ENCODE measurements at places on chromosomes 13 and 19.

DNA sequence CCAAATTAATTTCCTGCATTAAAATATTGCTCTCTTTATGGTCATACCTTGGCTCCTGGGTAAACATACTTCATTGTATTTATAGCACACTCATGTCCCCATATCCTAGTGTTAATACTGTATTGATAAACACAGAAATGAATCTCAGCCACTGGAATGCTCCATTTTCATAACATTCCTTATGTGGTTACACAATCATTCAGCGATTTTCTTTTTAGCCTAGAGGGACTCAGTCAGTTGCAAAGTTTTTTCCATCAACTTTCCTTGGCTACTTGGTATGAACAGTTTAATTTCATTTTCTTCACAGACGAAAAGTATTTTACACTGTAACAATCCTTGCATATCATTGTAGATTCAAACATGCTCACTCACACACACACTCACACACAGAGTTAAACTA lies 471.5 kb downstream of the FGF14 start:
- DNase-seq = no peak

- no peak for DNase-seq
Measured at GRCh38 chr13:27449081-27449603, 1.2 kb downstream of the MTIF3 start.

- DNase-seq = no peak
Measured at GRCh38 chr19:50759886-50760285, 10.4 kb upstream of the GPR32 start.

- no peak for DNase-seq
Measured at GRCh38 chr13:60331249-60332012, 65.6 kb upstream of the TDRD3 start.

GRCh38 chr19:556611-557382 lies 12.9 kb downstream of the GZMM start:
- no peak for DNase-seq

DNA sequence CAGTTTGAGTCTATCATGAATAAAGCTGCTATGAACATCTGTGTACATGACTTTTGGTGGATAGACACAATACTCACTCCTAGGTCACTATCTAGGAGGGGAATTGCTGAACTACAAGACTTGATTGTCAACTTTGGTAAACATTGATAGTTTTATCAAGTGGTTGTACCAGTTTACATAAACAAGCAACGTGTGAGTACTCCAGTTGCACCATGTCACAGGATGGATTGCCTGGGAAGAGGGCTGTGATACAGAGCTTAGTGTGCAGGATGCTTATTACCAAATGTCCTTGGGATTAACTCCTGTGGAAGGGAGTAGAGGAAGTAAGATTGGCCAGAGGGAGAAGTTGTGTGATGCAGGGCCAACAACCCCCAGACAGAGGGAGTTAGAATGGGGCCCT lies 37.7 kb downstream of the RAP2A start:
- no peak for DNase-seq

DNA sequence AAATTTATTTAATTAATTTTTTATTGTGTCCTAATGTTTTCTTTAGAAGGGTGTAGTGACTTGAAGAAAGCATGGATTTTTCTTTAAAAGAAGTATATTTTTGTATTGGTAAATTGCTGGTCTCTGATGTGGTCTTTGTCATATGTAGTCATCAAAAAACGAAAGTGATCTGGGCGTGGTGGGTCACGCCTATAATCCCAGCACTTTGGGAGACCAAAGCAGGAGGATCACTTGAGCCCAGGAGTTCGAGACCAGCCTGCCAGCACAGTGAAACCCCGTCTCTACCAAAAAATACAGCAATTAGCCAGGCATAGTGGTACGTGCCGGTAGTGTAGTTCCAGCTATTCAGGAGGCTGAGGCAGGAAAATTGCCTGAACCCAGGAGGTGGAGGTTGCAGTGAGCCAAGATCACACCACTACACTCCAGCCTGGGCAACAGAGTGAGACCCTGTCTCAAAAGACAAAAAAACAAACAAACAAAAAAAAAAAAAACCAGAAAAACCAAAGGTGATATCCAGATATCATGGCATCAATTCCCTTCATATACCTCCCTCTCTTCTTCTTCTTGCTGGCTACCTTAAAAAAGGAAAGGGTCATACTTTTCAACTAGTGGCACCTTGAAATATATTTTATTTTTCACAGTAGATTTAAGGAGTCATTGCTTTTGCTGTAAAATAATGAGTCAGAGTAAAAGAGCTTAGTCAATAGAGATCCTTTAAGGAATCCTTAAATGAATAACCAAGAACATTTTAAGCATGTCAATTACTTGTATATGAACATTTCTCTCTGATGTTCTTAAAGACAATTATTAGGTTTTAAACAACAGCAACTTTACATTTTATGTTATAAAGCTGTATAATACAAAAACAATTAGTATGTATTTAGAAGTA lies 19.9 kb downstream of the KCTD4 start:
- no peak for DNase-seq

GRCh38 chr13:41061914-41062837 lies 867 bp downstream of the WBP4 start:
- DNase-seq = no peak

GRCh38 chr13:78875792-78876580 lies 217.0 kb upstream of the OBI1 start:
- no peak for DNase-seq

DNA sequence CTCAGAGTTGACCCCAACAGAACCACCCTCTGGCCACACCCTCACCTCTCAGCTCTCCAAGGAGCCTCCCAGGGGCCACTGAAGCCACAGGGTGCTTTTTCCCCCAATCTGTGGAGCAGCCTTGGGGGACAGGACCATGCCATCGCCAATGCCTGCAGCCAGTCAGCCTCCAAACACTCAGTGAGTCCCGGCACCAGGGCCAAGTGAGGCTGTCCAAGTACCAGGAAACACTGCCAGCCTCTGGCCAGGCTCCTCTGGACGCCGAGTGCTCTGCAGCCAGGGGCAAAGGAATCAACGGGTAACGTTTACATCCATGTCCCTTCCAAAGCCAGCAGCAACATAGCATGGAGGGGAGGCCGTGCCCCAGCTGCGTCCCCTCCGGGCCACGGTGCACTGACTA lies 9.5 kb upstream of the COMP start:
- no peak for DNase-seq

DNA sequence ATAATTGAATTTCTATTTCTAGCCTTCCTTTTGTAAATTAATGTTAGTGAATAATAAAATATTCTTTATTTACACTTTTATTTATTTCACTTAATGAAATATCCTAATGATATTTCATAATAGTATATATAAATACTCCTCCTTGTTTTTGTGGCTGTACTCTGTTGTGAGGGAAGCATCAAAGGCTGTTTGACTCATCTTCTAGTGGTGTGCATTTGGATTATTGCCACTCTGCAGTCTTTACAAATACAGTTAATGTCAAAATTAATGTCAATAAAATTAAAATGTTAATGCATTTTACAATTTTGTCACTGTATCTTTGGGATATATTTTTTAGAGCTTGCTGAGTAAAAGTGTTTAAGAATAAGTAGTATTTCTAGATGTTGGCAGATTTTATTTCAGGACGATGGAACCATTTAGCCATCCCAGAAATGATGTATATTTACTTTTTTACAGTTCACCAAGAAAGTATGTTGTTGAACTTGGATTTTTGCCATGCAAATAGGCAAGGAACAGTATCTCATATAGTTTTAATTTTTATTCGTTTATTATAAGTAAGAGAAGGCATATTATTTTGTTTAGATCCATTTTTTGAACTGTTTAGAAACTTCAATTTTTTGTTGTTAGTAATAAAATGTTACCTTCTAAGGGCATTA lies 281.2 kb upstream of the SLITRK6 start:
- DNase-seq = no peak

- no peak for DNase-seq
Measured at GRCh38 chr19:50430888-50431342, 1.8 kb upstream of the MYBPC2 start.

DNA sequence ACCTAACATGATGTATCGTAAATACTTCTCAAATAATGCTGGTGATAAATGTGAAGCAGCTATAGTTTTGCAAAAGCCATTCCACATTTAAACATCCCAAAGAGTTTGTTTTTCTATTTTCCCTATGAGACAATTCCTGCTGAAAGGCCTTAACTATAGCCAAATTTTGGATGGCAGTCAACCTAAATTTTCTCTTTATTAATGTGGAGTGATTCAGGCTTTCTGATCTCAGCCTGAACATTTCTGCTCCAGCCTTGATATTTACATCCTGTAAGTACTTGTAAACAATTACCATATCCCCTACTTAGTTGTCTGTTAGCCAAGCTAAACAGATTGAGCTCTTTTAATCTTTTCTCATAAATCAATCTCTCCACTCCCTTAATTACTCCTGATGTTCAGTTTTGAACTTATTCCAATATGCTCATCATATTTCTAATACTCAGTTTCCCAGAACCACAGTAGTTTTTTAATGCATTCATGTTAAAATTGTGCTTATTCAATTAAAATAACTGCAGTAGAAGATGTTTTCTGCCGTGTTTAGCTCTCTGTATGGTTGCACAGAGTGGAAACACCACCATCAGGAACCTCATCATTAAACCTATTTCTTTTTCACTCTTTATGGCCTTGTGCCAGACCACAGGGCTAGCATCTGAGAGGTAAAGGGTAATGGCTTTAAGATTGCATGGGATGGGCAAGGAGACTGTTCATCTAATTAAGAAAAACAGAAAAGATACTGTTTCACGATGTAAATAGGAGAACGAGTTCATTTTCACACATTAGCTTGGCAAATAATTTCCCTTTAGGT lies 1235.2 kb upstream of the SLC10A2 start:
- DNase-seq = no peak

DNA sequence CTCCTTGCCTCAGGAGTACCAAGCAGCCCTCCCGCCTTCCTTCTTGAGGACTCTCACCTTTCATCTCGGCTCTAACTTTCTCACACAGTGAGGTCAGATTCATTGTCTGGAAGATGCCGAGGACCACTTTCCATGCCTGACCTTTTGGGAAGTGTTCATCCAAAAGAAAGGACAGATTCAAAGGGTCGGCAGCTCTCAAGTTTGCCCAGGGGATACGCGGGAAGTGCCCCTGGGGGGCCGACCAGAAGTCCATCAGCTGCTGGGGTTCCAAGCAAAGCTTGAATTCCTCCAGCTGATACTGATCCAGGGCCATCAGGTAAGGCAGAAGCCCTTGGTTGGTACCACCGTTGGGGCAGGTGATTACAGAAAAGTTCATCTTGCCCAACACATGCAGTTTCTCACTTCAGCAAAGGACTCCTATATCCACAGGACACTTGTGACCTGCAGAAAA lies at the start of gene NLRP13:
TSS of gene NLRP13 (minus strand) at position 401 of the 451 bp plus-strand sequence. CDS start at position 376, 25 bp downstream.
- DNase-seq = no peak

DNA sequence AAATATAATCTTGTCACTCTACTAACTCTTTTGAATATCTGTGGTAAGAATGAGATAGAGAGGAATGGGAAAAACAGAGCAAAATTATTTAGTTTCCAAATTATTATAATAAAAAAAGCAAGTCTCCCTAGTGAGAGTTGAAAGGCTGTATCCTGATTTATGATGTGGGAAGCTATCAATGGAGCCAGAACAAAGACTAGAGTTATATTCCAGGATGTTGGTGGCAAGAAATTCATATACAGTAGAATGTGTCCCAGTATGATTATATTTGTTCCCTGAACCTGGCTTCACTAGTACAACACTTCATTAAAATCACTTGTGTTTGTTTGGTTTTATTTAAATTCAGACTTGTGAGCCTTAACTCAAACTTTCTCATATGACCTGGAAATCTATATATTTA lies 630.3 kb downstream of the GPC5 start:
- DNase-seq = no peak

- DNase-seq = no peak
Measured at GRCh38 chr19:42532891-42533290, 4.6 kb upstream of the CEACAM1 start.

GRCh38 chr19:18985257-18985656 lies 44.2 kb upstream of the HOMER3 start:
- DNase-seq = no peak

DNA sequence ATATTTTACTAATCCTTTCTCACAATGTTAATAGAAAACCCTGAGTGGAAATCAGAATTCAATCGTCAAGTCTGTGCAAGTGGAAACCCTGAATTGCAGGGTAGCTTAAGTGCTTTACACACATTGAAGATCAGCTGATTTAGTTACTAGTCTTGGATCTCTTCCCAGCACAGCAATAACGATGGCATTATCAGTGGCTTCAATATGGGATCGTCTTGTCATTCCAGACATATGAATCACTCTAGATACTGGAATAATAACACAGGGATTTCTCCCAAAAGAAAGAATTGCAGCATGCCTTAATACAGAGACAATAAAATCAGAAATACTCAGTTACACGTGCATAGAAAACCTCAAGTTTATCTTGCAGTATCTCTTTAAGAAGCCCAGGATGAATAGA lies 12.6 kb upstream of the METTL21C start:
- no peak for DNase-seq

DNA sequence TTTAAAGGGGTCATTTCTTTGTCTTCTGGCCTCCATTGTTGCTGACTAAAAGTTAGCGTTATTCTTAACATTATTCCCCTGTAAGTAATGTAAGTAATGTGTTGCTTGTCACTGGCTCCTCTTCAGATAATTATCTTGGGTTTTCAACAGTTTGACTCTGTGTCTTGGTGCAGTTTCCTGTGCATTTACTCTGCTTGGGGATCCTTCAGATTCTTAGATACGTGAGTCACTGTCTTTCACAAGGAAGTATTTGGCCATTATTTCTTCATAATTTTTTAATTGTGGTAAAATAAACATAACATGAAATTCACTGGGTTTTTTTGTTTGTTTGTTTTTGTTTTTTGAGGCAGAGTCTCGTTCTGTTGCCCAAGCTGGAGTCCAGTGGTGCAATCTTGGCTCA lies 13.5 kb upstream of the OR7D2 start:
- no peak for DNase-seq

- DNase-seq = no peak
Measured at GRCh38 chr19:10321874-10322835, 6.3 kb upstream of the FDX2 start.

GRCh38 chr13:78198821-78199220 lies 280.2 kb upstream of the EDNRB start:
- DNase-seq = no peak

- DNase-seq = no peak
Measured at GRCh38 chr13:20696073-20696472, 7.4 kb upstream of the IL17D start.

- no peak for DNase-seq
Measured at GRCh38 chr19:40906512-40906911, 24.5 kb upstream of the CYP2A7 start.

DNA sequence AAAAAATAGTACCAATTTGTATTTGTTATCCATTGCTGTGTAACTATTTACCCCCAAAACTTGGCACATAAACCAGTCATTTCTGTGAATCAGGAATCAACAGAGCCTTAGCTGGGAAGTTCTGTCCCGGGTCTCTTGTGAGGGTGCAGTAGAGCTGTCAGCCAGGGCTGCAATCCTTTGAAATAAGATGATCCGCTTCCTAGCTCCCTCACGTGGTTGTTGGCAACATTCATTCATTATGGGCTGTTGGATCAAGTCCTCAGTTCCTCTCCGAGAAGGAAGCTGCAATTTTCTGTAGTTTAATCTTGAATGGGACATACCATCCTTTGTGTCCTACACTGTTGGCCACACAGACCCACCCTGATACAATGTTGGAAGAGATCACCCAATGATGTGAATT lies 277.2 kb downstream of the SUCLA2 start:
- no peak for DNase-seq

GRCh38 chr13:114090476-114090875 lies 41.9 kb downstream of the RASA3 start:
- DNase-seq = no peak

- DNase-seq = no peak
Measured at GRCh38 chr13:94308832-94309231, 170.7 kb downstream of the DCT start.
